ENCODE measurements at places on chromosomes 6 and 20. TPM values are rescaled to one million over a fixed set of nuclear protein-coding genes. Genes with fewer than 3 reads are reported as not detected.

COL21A1 gene
- 7.1 TPM for polyA plus RNA-seq

SMOC2 gene
- 110 TPM for polyA plus RNA-seq

CST2 gene
- polyA plus RNA-seq = 0.49 TPM

DNA sequence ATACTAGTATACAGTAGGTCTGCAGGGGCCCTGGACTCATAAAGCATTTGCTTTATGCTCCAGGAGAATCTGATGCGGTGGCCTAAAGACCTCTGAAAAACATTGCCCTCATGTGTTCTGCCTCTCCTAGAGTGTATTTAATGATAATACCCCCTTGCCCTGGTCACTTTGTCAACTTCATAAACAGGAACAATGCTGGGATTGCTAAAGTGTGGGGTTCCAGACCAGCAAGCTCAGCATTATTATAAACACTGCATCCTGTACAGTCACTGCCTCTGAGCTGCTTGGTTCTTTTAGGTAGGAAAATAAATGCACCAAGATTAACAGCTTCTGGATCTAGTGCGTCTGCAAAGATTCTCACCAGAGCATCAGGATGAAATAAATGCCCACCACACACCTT, 12.2 kb downstream of the TREM1 start:
- DNase-seq = no peak

GRCh38 chr20:47764154-47764733, 21.0 kb downstream of the SULF2 start:
- peak; percentile 71 for DNase-seq

GRCh38 chr6:158069800-158070195, 88.1 kb downstream of the SYNJ2 start:
- no peak for DNase-seq

DNA sequence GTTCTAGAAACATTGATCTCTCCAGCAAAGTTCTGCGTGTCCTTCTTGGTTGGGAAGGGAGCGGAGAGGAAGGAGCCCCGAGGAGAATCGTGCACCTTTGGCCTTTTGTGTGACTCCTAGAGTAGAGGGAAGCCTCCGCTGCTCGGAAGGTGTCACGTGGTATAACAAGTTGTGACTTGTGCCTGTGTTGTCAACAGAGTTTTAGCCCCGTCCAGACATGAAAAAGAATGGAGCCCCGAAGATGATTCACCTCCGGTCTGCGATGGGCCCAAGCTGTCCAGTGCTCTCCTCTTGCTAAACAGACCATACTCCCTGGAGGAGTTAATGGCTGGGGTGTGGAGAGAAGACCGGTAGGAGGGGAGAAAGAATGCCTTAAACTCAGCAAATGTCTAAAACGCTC, 7.0 kb downstream of the EYA2 start:
- DNase-seq = no peak

DNA sequence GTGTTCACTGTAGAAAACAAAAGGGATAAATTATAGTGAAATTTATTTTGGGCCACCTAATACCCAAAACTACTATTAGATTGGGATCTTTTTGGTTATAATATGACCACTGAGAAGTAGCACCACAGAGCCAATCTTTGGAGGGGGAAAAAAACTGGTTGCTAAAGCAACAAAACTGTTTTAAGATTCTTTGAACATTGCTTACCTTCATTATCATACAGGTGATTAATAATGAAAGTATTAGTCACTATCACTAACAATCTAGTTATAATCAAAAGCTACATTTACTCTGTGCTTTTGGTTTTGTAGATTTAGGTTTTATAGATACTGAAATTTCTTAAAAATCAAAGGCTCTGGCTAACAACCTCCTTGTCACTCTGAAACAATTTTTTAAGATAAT, 31.7 kb downstream of the STX7 start:
- DNase-seq = no peak

DNA sequence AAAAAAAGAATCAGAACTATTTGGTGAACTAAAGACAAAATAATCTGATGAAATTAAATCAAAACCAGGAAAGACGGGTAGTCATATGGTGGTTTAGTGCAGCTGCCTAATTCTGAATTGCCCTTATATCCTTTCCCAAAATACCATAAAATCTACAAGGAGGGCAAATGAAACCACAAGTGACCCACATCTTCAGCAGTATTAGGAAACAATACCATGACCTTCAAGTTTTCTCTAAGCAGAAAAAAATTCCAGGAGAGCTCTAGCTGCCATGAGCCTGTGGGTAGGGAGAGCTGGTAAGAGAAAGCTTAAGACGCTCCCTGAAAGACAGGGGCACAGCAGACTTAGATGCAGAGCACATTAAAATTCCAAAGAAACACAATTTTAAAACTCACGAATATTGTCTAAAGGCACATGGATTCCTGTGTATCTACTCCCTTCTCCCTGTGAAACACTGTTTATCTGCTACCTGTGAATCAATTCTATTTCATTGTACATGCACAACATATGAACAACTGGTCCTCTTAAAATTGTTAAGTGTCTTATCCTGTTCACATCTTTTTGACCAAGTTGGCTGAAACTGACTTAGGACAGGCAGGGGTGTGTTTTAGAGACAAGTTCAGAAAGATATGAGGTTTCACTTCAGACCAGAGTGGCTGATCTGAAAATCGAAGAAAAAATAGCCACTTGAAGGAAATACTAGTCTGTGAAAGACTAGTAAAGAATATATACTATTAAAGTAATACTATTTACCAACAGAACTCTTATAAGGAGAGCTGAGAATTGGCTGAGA, 153.6 kb upstream of the SHLD1 start:
- DNase-seq = no peak

Measured in testis (tissue), 5 donors.